KBM-7 (cell line): ENCODE measurements at places on chromosomes 5 and 9.

DNA sequence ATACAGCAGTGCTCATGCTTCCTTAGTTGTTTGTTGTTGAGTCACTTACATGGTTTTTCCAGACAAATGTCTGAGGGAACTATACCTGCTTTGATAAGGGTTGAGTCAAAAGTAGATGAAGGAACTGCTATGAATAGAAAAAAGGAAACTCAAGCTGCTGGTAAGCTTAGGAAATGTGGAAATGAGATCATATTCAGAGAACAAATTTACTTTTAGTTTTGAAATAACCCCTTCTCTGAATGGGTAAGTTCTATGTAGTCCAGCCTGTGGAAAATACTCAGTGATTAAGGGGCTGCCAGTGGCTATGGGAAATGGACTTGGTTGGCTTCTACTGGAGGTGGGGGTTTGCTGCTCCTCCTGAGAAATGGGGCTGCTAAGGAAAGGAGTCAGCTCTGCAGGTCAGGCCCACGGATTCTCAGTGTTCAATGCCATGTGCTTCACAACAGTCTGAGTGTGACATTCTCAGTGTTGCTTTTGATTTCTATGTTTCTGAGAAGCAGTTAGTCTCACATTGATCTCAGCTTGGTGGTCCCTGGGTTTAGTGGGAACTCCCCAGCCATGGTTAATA is 47.7 kb upstream of the GLRX start:
- DNase-seq = no peak

DNA sequence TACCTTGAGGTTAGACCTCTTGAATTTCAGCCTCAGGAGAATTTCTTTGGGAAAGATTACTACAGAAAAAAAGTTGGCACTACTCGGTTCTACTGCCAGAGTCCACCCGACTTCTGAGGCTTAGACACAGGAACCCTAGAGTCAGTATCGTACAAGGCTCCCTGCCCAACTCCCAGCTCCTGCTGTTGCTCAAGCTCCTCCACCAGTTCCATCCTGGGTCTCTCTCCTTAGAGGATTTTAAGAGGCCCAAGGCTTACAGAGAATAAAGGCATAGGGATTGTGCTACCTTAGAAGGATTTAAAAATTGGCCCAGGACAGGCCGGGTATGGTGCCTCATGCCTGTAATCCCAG is 29.0 kb upstream of the SSBP2 start:
- DNase-seq = no peak

GRCh38 chr5:134451936-134452505 is 40.3 kb upstream of the CDKN2AIPNL start:
- DNase-seq = no peak

DNA sequence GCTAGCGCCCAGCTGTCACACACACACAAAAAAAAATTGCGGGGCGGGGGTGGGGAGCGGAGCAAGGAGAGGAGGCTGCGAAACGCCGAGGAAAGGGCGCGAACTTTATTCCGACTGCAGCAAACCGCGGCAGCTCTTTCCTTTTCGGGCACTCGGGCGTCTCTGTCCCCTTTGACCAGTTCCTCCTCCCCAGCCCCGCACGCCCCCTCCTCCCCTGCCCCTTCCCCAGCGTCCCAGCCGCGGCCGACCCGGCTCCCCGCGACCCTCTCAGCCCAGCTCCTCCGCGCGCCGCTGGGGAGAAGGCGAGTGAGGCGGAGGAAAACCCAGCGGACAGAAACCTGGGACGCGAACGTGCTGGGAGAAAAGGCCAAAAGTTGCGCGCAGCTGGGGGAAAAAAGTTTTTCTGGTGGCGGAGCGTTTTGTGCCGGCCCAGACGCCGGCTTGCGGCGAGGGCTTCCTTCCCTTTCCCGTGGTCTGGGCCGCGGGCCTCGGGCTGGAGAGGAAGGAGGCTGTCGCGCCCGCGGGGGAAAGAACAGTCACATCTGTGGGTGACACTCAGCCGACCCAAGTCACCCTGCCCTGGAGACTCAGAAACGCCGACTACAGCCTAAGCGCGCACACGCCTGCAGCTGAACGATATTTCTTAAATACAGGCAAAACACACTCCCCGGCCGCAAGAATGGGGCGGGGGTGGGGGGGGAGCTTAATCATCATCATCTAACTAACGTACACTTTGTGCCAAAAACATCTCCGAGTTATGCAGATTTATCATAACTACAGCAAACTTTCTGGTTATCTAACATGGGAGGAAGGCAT is 1.1 kb upstream of the BNC2 start:
- DNase-seq = peak; percentile 61

DNA sequence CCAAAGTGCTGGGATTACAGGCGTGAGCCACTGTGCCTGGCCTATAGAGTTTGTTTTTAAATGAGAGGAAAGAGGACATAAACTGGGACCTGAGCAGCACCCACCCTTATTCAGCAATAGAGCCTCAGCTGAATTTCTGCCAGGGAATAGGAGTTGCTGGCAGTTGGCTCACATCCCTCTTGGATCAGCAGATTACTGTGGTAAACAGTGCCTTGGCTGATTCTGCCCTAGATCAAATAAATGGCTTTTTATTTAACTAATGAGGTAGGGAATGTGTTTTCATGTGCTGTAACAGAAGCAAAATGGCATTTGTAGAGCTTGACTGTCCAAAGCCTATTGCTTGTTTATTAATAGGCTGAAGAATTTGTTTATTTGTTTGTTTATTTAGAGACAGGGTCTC is 2.1 kb downstream of the ARHGEF37 start:
- DNase-seq = no peak

DNA sequence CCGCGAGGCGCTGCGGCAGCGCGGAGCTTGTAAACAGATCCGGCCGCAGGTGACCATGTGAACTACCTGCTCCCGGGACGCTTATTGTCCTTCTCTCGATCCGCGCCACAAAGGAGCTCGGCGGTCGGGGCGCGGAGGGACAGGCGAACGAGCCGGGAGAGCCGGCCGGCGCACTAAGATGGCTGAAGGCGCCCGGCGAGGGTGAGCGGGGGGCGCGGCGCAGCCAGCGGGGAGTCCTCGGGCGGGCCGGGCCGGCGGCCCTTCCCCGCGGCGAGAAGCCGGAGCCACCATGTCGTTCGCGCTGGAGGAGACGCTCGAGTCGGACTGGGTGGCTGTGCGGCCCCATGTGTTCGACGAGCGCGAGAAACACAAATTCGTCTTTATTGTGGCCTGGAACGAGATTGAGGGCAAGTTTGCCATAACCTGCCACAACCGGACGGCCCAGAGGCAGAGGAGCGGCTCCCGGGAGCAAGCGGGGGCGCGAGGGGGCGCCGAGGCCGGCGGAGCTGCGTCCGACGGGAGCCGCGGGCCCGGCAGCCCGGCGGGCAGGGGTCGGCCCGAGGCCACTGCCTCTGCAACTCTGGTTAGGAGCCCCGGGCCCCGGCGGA is 535 bp downstream of the JMY start:
- DNase-seq = no peak

GRCh38 chr9:32986971-32987370 is 14.5 kb downstream of the APTX start:
- no peak for DNase-seq
